NCI-H187 treated with DMSO at 0.1 percent for 48 hours (cell line): ENCODE measurements at places on chromosomes 2 and 18.

- no peak for DNase-seq
Observed at GRCh38 chr18:63956755-63957154, 7.7 kb downstream of the HMSD start.

DNA sequence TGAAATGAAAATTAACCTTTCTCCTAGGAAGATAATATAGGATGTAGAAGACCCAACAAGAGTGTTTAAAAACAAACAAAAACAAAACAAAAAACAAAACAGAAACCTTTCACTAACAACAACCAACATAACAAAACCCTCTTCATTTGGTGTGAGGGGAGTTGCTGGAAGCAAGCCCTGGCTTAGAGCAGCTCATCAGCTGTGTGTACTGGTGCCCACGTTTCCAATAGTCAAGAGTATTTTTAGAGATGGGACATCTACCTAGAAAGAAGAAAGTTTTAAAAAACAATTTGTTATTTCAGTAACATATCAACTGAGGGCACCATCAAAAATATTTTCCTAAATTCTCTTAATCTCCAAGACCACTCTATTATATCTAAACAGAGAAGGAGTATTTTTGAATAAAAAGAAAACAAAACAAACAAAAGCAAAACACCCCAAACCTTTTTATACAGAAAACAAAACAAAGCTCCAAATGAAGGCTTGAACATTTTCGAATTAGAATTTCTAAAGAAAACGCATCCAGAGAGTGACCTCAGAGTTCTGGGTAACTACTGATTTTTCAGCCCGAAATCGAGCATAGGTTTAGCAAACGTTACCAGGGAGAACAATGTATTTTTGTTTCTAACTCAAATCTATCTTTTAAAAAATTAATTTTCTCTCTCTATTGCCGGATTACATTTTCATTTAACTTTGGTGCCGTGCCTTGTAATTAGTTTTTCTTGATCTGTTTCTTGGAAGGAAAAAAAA lies 134.6 kb downstream of the INSIG2 start:
- DNase-seq, result no peak

- DNase-seq, result no peak
Observed at GRCh38 chr18:48468151-48468550, 59.0 kb upstream of the ZBTB7C start.

GRCh38 chr2:215613888-215614287 lies 178.0 kb upstream of the FN1 start:
- DNase-seq, result no peak

DNA sequence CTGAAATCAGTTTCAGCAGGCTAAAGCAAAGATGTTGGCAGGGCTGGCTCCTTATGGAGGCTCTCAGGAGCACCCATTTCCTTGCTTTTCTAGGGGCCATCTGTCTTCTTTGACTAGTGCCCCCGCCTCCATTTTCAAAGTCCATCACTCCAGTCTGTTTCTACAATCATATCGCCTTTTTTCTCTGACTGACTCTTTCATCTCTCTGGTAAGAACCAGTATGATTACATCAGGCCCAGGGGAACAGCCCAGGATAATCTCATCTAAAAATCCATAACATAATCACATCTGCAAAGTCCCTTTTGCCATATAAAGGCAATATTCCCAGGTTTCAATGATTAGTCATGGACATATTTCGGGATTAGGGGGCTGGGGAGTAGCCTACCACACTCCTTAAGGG lies 57.0 kb downstream of the CUL3 start:
- DNase-seq, result no peak

DNA sequence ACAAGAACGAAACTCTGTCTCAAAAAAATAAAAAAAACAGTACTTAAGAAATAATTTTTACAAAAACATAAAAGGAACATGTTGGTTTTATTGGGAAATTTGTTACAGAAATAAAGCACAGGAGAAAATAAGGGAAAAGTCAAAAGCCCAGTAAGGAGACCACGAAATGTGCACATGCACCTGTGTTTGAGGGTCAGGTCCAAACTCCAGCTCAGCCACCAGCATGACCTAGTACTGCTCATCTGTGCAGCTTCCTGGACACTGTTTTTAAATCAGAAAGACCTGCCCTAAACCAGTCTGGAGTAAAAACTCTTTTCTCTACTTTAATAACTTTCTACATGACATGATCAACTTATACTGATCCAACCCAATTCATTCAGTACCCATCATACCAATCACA lies 21.2 kb downstream of the RNF149 start:
- no peak for DNase-seq

- no peak for DNase-seq
Observed at GRCh38 chr2:196783431-196784094, 15.9 kb downstream of the GTF3C3 start.
